ENCODE measurements at places on chromosomes 6 and 20.

DNA sequence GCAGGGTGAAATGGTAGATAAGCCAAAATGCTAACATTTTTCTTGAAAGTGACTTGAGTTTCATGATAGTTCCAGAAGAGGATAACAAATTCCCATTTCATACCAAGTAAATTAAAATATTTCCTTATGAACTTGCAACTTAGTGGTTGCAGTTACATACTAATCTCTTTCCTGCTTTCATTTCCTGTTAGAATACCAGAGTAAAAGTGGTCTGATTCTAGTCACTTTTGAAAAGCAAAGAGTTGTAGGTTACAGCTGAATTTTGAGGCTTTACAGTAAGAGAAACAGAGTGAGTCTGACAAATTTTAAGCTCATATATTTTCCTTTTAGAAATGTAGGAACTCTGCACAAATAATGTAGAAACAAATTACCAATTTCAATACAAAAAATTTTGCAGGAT lies 117.4 kb downstream of the ZFAND3 start:
- DNase-seq, result no peak

GRCh38 chr6:33929575-33930288 lies 125.9 kb upstream of the MLN start:
- DNase-seq, result no peak

DNA sequence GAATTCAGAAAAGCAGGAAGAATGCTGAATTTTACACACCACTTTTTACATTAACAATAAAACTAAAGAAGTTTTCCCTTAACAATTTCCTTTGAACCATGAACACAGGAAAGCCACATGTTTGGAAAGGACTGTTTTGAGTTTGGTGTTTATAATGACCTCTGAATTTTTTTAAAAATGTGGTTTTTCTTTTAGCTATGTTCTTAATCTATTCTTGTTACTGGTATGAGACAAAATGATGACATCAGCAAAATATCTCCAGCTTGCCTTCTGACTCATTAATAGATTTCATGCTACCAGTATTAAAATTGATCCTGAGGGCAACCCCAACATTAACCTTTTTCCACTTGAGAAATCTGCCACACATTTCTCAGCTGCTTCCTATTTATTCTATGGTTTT lies 217.5 kb upstream of the THEMIS start:
- DNase-seq, result no peak

- DNase-seq, result peak; percentile 34
Measured at GRCh38 chr6:43644940-43645612, at the start of gene RSPH9. TSS of gene RSPH9 (plus strand) at chr6:43645036. CDS start at chr6:43645099, 63 bp downstream.

GRCh38 chr6:29886701-29887100 lies 55.6 kb upstream of the HLA-A start:
- DNase-seq, result no peak

DNA sequence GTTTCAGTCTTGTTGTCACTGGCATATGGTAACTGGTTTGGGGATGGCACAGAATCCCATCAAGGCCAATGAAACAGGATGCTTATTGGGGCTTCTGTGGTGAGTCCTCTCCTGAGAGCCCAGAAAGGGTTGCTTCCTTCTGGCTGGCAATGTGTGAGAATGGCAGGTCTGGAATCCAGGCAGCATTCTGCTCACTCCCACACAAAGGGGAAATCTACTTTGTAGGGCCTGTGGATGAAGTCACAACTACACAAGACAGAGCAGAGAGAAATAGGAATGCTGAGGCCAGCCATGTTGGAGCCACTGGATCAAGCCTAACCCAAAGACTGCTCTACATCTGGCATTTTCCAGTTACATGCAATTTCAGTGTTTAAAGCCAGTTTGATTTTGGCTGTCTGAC lies 15.7 kb downstream of the PLAGL2 start:
- no peak for DNase-seq

GRCh38 chr6:114323784-114324183 lies 19.0 kb downstream of the HS3ST5 start:
- no peak for DNase-seq

GRCh38 chr6:14645841-14646240 lies 528.3 kb downstream of the CD83 start:
- no peak for DNase-seq

GRCh38 chr6:16301511-16301910 lies 63.1 kb downstream of the GMPR start:
- no peak for DNase-seq

DNA sequence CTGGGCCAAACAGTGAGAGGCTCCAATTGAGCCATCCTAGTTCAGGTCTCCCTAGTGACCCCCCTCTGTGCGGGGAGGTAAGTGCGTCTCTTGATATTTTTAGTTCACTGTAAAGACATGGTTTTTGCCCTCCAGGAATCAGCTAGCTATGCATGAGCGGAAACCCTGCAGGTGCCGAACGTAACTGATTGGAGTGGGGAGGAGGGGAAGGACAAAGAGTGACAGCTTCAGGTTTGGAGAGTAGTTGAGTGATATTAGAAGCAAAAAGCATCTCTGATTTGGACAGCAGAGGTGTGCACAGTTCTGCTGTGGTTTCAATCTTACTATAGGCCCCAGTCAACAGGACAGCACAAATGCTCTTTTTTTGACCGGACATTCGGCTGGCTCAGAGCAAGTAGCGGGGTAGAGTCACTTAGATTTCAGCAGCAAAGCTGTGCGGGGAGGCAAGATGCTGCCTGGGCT lies 31.8 kb downstream of the TBC1D7 start:
- no peak for DNase-seq

DNA sequence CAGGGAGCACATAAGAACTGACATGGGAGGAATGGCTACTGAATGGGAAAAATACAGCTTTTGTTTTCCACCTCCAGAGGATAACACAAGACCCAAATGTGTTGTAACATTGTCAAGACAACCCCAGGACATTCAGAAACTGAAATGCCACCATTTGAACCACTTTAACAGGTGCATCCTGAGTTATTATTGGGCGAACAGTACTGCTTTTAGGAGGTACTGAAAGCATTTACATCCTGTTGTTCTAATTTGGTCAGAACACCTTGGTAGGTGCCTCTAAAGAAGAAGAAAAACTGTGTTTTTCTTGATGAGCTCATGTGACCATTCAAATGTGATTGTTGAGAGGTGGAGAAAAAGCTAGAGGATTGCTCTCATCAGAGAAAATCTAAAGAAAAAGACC lies 6.4 kb upstream of the TXNDC5 start:
- no peak for DNase-seq

Data from stimulated activated CD4-positive, alpha-beta T cell treated with anti-CD3 and anti-CD28 coated beads, TNF-alpha, amount 100 ng/mL, for 4 hours (primary cell).